Bone marrow (tissue), 2 donors: ENCODE measurements at places on chromosomes 16 and 17.

DNA sequence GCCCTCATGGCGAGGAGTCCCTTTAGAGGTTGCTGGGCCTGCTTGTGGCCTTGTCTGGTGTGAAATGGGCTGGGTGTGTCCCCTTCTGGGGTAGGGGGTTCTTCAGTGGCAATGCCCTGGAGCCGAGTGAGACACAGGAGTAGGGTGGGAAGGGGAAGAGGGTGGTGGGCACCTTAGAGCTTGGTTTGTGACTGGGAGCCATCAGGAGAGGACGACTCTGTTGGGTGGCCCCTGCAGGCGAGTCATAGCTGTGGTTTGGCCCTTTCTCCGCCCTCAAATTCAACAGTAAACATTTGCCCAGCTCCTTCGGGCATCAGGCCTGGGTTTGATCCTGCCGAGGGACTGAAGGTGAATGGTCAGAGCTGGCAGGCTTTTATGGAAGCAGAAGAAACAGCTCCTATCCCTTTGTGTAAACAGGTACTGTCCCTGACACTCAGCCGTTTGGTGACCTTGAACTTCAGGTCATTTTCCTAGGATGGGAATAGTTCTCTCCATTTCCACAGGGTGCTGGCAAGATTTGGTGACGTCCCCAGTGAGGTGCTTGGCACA lies 2.9 kb downstream of the E4F1 start:
- DNase-seq: no peak

GRCh38 chr17:63571632-63572310 lies 21.5 kb downstream of the DCAF7 start:
- peak; percentile 67 for DNase-seq

GRCh38 chr17:35586569-35587073 lies 501 bp upstream of the AP2B1 start:
- DNase-seq: no peak

DNA sequence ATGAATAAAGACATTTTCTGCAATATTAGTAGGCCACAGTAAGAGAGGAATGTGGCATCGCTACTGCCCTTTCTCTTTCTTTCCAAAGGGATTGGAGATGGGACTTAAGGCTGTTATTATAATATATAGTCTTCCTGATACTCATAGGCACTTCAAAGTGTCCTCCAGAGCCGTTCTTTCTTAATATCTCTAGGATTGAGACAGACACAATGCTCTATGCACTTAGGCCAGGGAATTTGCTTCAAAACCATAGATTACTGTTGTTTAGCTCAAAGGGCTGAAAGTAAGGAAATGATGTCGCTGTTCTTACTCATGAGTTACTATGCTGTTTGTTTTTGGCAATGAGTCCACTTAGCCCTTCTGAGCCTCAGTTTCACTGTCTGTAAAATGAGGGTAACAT lies 590.5 kb downstream of the CDH11 start:
- DNase-seq: no peak

DNA sequence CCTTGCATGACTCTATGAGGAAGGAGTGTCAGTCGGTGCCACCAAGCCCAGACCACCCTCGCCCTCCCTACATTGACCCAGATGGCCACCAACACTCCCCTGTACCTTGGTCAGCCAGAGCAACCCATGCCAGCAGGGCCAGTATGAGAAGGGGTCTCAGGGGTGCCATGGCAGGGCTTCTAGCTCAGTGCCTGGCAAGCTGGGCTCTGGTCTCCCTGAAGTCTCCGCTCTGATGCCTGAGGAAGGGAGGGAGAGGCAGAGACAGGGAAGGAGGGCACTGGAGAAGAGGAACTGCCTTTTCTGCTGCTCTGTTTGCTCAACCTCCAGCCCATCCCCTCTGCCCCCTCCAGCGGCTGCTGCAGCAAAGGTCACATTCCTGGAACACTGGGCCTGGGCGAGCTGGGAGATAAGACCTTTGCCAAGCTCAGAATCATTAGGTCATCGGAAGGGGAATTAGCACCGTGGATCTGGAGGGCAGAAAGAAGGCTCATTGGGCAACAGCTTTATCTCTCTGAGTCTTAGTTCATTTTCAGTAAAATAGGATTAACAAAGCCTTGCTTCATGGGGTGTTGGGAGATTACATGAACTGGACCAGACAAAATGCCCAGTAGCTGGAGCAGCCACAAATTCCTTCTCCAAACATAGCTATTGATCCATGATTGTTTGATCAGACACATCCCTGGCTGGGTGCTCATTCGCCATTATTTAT lies at the start of gene VTN:
Gene VTN (minus strand): TSS at position 273 of the 709 bp plus-strand sequence. CDS start 104 bp downstream, at position 169.
- no peak for DNase-seq

- DNase-seq: no peak
Measured at GRCh38 chr16:50499254-50499653, 48.9 kb upstream of the NKD1 start.

GRCh38 chr17:73684183-73684582 lies 39.9 kb upstream of the SDK2 start:
- DNase-seq: no peak

- no peak for DNase-seq
Measured at GRCh38 chr16:23959072-23959751, 123.4 kb downstream of the PRKCB start.

- DNase-seq: no peak
Measured at GRCh38 chr16:89476811-89477261, 13.5 kb downstream of the ANKRD11 start.

- no peak for DNase-seq
Measured at GRCh38 chr17:45345554-45346215, 28.9 kb upstream of the MAP3K14 start.

DNA sequence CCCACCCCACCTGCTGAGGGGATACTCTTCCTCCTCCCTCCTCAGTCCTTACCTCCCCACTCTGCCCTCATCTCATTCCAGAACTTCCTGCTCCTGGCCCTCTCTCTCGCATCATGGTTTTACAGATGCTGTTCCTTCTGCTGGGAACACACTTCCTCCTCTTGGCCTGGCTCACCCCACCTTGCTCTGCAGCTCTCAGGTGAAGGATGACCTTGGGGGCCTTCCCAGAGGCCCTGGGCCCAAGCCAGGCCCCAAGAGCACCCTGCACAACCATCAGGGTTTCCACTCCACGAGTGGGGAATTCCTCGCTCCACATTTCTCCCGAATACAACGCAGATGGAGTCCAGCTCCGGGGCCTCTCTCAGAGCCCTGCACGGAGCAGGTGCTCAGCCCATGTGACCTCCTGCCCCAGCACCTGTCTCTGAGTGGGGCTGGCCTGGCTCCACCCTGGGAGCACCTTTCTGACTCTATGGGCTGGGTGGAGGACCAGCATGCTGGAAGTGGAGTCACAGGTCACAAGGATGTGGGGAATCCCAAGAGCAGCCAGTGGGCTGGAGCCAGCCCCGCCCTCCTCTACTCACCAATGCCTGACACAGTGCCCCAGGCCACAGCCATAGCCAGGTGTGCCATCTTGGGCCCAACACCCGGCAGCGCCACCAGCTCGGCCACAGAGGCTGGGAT lies 4.5 kb downstream of the NTHL1 start:
- no peak for DNase-seq

GRCh38 chr16:23164736-23165135 lies 15.5 kb upstream of the USP31 start:
- no peak for DNase-seq

GRCh38 chr16:85357924-85358505 lies 245.7 kb upstream of the CIBAR2 start:
- no peak for DNase-seq

GRCh38 chr17:11768106-11768505 lies 169.8 kb downstream of the DNAH9 start:
- DNase-seq: no peak

GRCh38 chr17:81083125-81083765 lies 48.3 kb downstream of the BAIAP2 start:
- no peak for DNase-seq

DNA sequence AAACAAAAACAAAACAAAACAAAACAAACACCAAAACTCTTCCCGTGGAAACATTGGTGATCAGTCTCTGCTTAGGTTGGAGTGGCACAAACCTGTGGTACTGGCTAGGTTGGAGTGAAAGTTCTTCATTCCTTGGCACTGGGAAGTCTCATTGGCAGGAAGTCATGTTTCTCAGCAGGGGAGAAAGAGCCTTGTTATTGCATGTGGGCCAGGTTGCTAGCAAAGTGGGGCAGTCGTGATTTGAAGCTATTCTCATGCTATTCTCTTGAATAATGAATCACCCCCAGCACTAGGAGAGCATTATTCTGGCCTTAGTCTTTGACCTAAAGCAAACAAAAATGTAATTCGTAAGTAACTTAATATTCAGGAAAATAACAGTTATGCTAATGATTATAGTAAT lies 24.3 kb upstream of the B4GALNT2 start:
- no peak for DNase-seq

GRCh38 chr17:32307658-32308057 lies 34.3 kb downstream of the C17orf75 start:
- no peak for DNase-seq

GRCh38 chr17:77287432-77288068 lies 146.8 kb downstream of the SEC14L1 start:
- DNase-seq: no peak

GRCh38 chr17:56674401-56674925 lies 81.0 kb downstream of the NOG start:
- DNase-seq: no peak

- DNase-seq: no peak
Measured at GRCh38 chr17:18978050-18978449, 26.1 kb downstream of the SLC5A10 start.

- no peak for DNase-seq
Measured at GRCh38 chr16:25978218-25978617, 286.5 kb downstream of the HS3ST4 start.
